ENCODE measurements at places on chromosomes 3 and 15. TPM values are rescaled to one million over a fixed set of nuclear protein-coding genes. Genes with fewer than 3 reads are reported as not detected.

GRCh38 chr3:143627336-143627735, 220.9 kb downstream of the SLC9A9 start:
- no peak for DNase-seq

The SERINC4 gene
- not detected for total RNA-seq

The GOLGA8O gene
- not detected for total RNA-seq

The PCOLCE2 gene
- 35.8 TPM for total RNA-seq

The PGBD4 gene
- total RNA-seq, result 1.0 TPM

All from H4 (cell line).